ENCODE measurements at places on chromosomes 11 and 22.

DNA sequence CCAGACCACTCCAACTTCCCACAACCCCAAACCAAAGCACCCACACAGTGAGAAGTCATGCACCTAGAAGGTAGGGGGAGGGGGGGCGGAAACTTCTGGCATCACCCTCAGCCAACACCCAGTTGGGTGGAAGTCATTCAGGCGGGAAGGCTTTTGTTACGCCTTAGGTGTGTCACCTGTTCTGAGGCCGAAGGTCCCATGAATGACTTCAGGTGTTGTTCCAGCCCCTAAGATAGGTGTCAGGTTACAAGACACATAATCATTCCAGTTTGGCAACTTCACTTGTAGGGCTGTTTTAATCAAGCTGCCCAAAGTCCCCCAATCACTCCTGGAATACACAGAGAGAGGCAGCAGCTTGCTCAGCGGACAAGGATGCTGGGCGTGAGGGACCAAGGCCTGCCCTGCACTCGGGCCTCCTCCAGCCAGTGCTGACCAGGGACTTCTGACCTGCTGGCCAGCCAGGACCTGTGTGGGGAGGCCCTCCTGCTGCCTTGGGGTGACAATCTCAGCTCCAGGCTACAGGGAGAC lies at the start of gene TMPRSS4:
TMPRSS4 (plus strand) TSS at position 325 of the 528 bp plus-strand sequence. CDS start 225 bp downstream, outside the sequence.
- DNase-seq, result no peak

DNA sequence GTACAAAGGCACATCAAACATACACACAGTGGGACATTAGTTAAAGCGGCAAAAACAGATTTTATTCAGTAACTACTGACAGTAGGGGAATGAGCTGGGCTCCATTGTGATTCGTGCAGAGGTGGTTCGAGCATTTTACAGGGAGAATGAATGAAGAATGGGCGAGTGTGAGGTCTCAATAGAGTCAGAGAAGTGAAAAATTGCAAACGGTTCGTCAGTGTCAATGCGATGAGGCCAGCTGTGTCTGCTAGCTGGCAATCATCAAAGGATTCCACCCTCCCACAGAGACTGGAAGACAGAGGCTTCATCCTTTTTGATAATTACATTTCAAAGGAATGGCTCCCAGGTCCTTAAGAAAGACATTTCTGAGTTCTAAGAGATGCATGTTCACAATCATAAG lies 17.4 kb downstream of the OR4D9 start:
- DNase-seq, result no peak

DNA sequence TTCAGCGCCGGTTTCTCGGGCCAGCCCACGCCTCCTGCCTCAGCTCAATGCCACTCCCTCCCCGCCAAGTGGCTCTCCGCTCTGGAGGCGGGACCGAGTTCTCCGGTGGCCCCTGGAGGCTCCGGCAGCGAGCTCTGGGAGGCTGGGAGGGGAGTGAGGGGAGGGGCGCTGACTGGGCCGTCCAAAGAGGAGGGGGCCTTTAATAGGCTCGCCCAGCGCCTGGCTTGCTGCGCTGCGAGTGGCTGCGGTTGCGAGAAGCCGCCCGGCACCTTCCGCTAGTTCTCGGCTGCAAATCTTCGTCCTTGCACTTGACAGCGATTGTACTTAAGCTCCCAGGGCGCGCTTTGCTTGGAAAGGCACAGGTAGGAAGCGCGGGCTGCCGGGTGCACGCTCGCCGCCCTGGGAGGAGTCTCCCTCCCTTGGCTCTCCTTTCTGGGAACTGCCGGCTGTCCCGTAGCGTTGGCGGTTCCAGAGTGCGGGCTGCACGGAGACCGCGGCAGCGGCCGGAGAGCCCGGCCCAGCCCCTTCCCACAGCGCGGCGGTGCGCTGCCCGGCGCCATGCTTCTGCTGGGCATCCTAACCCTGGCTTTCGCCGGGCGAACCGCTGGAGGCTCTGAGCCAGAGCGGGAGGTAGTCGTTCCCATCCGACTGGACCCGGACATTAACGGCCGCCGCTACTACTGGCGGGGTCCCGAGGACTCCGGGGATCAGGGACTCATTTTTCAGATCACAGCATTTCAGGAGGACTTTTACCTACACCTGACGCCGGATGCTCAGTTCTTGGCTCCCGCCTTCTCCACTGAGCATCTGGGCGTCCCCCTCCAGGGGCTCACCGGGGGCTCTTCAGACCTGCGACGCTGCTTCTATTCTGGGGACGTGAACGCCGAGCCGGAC lies at the start of gene ADAMTS15:
ADAMTS15 (plus strand) TSS at position 230 of the 894 bp plus-strand sequence; CDS start at position 559, 329 bp downstream.
- DNase-seq, result no peak

GRCh38 chr11:19853016-19853415 lies 140.4 kb downstream of the NAV2 start:
- no peak for DNase-seq

DNA sequence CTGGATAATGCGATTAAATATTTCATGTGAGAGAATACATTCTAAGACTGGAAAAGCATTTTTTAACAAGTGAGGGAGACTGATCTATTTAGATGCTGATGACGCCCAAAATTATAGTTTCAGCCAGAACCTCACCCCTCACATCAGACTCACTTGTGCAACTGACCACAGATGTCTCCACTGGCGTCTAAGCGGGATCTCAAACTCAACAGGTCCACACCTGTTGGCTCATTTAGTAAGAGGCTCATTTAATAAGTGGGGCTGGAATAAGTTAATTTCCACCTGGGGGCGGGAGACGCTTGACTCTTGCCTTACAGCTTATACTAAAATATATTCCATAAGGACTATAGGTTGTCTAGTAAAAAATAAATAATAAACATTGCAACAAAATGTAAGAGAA lies 47.5 kb downstream of the MORC2 start:
- no peak for DNase-seq

DNA sequence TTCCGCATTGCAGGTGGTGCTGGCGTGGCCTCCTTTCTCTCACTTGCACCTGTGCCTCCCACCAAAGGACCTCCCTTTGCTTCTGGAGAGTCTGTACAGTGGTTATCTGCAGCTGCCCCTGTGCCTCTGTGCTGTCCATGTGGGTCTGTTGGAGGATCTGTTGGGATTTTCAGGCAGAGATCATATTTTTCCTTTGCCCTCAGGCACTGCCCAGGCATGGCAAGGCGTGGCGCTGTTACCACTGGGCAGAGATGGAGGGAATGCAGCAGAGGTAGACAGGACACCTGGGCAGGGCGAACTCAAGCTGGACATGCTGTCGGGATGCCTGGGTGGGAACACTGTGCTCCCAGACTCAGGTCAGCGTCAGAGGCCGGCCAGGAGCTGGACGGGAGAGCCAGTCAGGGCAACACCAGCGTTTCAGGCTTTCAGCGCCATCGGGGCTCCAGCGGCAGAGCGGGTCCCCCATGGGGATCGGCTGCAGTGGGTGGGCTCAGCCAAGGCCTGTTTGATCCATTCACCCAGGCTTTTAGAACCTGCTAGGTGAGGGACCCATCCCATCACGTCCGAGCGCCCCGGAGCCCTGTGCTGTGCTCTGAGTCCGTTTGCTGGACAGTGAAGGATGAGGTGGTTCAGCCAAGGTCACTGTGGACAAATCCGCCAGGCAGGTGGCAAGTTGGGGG lies 718.9 kb downstream of the BRD1 start:
- no peak for DNase-seq

DNA sequence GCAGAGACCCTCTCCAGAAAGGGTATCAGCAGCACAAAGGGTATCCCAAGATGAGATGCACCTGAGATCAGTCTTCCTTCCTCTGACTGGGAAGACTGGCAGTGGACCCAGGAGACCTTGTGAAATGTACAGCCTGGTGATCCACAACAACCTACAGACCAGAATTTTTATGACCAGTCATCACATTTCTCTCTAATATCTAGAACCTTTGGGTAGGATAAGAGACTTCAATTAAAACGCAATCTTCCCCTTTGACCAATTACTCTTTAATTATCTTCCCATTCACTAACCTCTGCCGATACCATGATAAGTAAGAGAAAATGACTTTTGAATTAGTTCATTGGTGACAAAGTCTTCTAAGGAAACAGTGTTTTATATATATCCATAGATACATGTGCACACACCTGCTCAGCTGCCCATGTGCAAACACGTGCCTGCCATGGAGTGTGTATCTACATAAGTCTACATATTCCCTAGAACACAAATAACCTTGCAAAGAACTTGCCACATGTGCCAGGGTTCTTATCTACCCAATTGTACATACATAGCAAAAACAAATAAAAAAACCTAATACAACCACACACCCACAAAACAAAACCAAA lies 44.2 kb upstream of the SLC5A1 start:
- DNase-seq, result no peak

GRCh38 chr11:131246663-131247062 lies 123.8 kb upstream of the NTM start:
- no peak for DNase-seq

GRCh38 chr22:42889304-42889703 lies 32.2 kb upstream of the ARFGAP3 start:
- DNase-seq, result no peak

- DNase-seq, result no peak
These were observed 10.5 kb upstream of the JHY start for GRCh38 chr11:122872046-122872445.

DNA sequence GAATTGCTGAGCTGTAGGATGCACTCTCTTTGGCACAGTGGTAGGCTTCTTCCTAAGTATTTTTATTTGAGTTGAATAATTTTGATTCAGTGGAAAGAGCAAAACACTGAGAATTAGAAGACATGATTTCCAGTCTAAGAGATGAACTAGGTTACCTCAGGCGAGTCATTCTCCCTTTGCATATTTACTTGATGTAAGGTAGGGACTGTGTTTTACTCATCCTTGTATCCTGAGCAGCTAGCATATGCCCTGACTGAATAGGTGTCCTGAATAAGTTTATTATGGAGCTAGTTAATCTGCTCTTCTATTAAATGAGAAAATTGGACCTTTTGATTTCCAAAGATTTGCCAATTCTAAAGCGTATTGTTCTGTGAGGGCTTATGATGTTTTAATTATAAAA lies 50.7 kb downstream of the STIM1 start:
- DNase-seq, result no peak

GRCh38 chr11:30617762-30618161 lies 31.6 kb upstream of the MPPED2 start:
- no peak for DNase-seq

DNA sequence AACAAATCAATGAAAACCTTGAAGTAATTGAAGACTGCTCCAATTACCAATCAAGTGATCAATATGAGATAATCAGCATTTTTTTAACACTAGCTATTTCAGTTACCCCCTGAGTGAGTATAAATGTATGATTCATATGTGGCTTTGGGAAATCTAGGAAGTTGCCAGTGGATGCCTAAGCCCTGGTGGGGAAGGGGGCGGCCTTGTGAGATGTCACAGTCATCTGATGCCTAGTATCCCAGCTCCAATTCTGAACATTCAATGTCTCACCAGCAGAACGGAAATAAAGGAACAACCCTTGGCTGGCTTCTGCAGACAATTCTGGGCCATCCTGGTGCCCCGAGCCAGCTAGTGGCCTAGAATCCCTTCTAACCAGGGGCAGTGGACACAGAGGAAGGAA lies 58.5 kb upstream of the TIMP3 start:
- DNase-seq, result no peak

DNA sequence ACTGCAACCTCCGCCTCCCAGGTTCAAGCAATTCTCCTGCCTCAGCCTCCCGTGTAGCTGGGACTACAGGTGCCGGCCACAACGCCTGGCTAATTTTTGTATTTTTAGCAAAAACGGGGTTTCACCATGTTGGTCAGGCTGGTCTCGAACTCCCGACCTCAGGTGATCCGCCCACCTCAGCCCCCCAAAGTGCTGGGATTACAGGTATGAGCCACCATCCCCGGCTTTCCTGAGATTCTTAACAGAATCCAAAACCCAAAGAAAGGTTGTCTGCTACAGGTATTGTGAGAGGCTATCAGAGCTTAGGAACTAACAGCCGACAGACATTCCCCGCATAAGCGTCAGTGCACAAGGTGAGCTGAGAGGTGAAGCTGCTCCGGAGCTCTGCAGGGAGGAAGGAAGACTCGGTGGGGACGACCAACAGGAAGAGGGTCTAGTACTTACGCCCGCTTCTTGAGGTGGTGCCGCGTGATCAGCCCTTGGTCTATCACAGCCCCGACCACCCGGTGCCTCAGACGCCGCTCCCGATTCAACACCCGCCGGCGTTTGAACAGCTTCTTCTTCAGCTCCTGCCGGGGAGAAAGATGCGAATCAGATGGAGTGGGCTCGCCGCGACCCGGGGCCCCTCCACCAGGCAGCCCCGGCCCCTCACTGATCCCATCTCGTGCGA lies 470 bp downstream of the C11orf98 start:
- no peak for DNase-seq

- no peak for DNase-seq
These were observed 8.1 kb downstream of the RASD2 start for GRCh38 chr22:35548722-35549112.

GRCh38 chr11:113532697-113533424 lies 57.7 kb upstream of the DRD2 start:
- DNase-seq, result peak; percentile 26

GRCh38 chr22:31272522-31273446 lies 19.5 kb downstream of the PIK3IP1 start:
- DNase-seq, result peak; percentile 33

- no peak for DNase-seq
These were observed 80.6 kb downstream of the WNT7B start for GRCh38 chr22:45896153-45896951.

DNA sequence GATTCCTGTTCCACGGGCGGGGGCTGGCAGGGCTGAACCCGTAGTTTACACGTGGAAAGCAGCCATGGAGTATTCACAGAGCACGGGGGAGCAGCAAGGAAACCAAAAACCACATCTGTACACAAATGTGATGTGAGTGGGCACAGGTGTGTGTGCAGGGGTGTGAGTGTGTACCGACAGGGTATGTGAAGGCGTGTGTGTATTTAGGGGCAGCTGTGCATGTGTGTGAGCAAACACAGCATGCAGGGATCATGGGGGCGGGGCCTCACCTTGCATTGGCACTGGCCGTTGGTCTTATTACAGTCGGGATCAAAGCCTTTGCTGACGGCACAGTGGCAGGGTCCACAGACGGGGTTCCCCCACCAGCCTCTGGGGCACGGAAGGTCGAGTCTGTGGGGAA lies 58.4 kb downstream of the TRMU start:
- no peak for DNase-seq

DNA sequence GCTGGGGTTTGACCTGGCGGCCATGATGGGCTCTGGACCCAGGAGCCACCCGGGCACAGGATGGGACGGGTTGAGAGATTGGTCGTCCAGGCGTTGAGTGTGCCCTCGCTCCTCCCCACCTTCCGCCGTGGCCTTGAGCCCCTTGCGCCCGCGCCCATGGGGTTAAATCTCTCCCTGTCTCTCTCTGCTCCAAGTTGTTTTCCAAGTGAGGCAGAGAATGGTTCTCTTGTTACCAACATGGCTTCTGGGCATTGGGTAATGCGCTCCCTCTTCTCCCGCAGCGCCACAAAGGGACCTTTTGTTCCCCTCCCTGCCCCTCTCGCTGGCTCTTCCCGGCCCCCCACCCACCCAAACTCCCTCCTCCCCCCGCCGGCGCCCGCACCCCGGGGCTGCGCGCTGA lies 18.8 kb upstream of the PICK1 start:
- DNase-seq, result no peak

GRCh38 chr11:27481992-27482391 lies 9.4 kb upstream of the LGR4 start:
- no peak for DNase-seq

DNA sequence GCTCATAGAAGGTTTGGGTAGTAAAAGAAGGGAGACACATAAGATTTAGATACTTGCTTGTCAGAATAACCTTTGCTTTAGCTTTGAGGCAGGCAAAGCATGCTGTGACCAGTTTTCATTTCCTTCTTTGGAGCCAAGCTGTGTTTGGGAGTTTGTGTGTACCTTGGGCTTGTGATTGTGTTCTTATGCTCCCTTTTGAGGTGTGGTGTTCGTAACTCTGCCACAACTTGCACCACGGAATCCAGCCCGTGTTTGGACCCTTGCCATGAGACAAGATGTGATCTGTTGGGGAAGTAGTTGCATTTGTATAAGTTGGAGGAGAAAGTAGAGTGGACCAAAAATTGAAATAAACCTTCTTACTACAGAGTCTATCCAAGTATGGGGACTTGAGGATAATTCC lies 34.0 kb downstream of the BMAL1 start:
- DNase-seq, result no peak

Data from stimulated activated CD8-positive, alpha-beta memory T cell treated with anti-CD3 and anti-CD28 coated beads, Interleukin-2, amount 100 ng/mL, for 1 hour (primary cell).